ENCODE measurements at places on chromosomes 12 and 14.
A peak's percentile ranks its signal among the peaks of the same experiment; 100 is the strongest.

GRCh38 chr12:11832093-11832492 lies 182.6 kb downstream of the ETV6 start:
- DNase-seq, result no peak

- DNase-seq, result no peak
Measured at GRCh38 chr12:60269611-60270269, 673.9 kb downstream of the SLC16A7 start.

DNA sequence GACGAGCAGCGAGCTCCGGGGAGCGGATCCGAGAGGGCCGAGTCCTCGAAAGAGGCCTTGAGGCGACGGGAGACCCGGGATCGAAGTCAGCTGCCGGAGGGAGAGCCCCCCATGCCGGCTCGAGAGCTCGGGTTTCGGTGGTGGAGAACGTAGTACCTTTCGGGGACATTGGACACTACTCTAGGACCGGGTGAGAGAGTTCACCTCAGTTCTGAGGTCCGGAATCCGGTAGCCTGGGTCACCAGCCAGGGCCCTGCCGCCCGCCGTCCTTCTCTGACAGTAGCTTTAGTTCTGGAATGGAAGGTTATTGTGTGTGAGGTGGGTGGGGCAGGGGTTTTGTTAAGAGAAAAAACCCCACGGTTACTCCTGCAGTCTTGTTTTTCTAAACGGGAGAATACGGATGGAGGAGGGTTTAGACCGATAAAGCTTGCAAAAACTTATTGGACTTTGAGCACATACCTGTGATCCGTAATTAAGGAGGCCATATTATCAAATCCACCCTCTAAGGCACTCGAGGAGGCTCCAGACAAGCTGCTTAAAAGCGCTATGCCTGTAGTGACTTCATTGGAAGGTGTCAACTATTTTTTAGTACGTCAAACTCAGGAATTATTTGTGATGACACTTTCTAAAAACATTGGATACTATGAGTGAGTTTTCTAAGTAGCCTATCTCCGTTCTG lies 765 bp downstream of the SCYL2 start:
- peak; percentile 36 for DNase-seq

DNA sequence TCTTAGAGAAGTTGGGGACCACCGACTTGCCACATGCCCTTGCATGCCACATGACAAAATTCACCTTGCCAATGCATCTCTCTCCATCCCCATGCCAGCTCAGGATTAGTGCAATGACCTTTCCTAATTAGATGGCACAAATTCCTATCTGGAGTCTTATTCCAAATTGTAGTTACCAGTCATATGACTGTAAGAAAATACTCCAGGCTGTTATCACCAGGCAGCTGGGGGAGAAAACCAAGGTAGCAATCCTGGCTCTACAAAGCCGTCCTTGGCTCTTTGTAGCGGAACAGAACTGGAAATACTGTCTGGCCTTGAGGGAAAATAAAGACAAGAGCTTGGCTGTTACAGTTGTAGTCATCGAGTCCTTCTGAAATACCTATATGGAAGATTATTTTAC lies 208.5 kb upstream of the DIO2 start:
- DNase-seq, result no peak

- DNase-seq, result no peak
Measured at GRCh38 chr14:100691395-100692056, 35.2 kb upstream of the DLK1 start.

- no peak for DNase-seq
Measured at GRCh38 chr14:102796661-102797190, 19.5 kb downstream of the TRAF3 start.
